Activated naive CD4-positive, alpha-beta T cell treated with anti-CD3 and anti-CD28 coated beads, Interleukin-2, amount 50 U/mL, for 72 hours (primary cell): ENCODE measurements at places on chromosomes 13 and 19.

- no peak for DNase-seq
Measured at GRCh38 chr13:80463673-80464352, 122.9 kb upstream of the SPRY2 start.

DNA sequence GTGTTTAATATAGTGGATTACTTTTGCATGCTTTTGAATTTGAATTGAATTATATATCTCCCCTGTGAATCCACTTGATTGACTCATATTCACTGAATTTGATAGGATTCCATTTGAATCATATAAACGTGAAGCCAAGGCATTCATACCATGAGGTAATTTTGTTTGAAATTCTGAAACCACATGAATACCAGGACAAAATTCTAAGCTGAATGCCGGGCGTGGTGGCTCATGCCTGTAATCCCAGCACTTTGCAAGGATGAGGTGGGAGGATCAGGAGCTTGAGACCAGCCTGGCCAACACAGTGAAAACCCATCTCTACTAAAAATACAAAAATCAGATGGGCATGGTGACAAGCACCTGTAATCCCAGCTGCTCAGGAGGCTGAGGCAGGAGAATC lies 4.4 kb downstream of the ZNF793 start:
- no peak for DNase-seq

DNA sequence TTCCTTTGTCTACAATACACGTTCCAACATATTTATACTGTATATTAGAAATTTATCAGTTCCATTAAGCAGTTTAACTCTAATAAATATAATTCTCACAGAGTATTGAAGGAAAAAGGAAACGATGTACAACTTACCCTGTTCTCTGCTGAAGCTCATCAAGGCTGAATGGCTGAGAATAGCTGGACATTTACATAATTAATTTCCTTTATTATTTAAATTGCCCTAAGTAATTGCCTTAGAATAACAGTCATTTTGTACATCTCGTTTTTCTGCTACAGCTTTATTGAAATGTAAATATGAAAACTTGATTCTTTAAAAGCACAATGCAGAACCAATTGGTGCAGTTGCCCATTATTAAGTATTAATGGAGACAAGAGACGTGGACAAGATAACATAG lies 648.3 kb upstream of the ATXN8OS start:
- no peak for DNase-seq

- DNase-seq: no peak
Measured at GRCh38 chr13:27354379-27354778, 70.0 kb upstream of the GTF3A start.

DNA sequence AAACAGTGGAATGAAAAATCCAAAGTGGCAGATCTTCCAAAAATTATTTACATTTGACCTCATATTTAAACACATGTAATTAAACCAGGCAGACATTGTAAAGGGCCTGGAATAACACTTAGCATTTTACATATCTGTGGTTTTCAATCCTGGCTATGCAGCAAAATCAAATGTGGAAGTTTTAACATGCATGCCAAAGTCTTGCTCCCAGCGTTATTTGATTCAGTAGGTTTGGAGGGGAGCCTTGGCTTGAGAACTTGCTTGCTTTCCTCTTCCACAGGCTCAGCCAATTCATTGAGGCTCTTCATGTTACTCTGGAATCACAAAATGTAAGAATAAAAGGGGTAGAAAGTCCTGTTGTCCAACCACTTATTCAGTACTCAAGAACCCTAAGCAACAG lies 42.5 kb upstream of the INTS6 start:
- no peak for DNase-seq

DNA sequence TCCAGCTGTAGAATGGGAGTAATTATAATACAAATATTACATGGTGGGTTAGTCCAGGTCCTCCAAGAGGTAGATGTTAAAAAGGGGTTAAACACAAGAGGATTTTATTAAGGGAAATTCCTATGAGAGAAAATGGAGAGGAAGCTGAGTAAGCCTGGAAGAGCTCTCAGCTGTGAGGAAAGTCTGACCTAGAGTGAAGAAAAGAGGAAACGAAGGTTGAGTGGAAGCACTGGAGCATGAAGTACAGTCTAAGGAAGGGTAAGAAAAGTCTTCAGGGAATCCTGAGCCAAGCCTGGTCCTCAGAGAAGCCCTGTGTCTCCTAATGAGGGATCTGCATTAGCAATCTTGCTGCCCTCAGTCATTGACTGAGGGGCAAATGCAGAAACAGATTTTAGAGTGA lies 506.2 kb downstream of the GPC5 start:
- no peak for DNase-seq

- no peak for DNase-seq
Measured at GRCh38 chr13:33249894-33250293, 35.7 kb downstream of the STARD13 start.

GRCh38 chr13:20353973-20354372 lies 121.9 kb upstream of the GJB6 start:
- DNase-seq: no peak

- DNase-seq: no peak
Measured at GRCh38 chr13:106241974-106242953, 293.2 kb downstream of the EFNB2 start.

- no peak for DNase-seq
Measured at GRCh38 chr13:24168979-24169378, 8.5 kb downstream of the SPATA13 start.

DNA sequence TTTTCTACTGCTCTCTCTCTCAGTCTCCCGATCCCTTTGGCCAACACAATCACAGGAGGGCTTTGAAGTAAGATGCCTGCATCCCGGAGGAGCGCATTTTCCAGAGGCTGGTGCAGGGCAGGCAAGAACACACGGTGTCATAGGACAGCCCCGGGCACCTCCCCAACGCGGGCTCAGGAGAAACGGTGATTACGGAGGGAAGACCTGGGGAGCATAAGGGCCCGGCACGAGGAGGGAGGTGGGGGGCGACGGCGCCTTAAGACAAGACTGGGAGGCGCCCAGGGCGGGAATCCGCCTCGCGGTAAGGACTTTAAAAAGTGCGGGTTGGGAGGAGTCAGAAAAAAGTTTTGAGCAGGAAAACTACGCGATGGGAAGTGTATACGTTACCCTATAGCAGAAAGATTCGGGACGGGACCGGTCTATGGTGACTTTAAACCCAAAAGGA lies 18.7 kb upstream of the ZNF888 start:
- no peak for DNase-seq

- no peak for DNase-seq
Measured at GRCh38 chr19:5718037-5718578, 1.8 kb downstream of the LONP1 start.

DNA sequence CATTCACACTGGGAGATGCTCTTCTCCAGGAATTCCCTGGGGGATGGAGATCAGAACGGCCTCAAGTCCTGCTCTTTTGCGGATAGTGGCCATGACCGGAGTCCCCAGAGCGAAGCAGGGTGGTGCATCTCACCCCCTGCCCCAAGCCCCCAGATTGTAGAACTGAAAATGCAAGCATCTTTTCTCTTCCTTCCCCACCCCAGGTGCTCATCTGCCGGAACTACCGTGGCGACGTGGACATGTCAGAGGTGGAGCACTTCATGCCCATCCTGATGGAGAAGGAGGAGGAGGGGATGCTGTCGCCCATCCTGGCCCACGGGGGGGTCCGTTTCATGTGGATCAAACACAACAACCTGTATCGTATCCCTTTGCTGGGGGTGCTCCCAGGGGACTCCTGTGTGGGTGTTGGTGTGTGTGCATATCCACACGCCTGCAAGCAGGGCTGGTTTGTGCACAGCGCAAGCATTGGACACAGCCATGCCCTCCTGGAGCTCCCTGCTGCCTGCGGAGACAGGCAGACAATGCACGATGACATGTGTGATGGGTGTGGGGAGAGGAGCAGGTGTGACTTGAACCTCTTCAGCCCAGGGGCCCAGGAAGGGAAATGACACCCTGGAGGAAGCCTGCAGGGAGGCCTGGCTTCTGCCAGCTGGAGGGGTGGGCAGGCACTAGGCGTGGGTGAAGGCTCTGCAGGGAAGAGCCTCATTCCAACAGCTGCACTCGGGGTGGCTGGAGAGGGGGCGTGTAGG lies 5.7 kb downstream of the AP1M1 start:
- DNase-seq: peak; percentile 47

DNA sequence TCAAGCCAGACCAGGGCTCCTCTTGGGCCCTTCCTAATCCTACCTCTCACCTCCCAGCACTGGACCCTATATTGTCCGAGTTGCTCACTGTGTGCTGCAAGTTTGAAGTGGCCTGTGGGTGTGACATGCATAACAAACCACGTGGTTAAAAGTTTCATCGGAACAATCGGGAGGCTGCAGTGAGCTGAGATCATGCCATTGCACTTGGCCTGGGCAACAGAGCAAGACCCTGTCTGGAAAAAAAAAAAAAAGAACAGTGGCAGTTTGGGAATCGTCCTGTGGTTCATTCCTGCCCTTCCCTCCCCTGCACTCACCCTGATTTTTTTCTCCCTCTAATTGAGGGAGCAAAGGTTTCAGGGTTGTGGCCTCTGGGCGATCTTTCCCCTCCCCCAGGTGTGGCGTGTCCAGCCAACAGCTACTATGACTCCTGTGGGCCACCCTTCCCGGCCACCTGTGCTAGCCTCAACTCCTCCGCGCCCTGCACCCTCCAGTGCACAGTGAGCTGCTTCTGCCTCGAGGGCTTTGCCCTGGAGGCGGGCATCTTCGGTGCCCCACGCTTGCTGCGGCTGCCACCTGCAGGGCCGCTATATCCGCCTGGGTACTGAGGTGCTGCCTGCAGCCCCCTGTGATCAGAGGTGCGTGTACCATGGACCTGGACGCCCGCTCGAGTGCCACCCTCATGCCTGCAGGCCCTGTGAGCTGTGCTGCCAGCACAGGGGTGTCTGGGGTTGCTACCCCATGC lies 16.3 kb upstream of the FXYD3 start:
- DNase-seq: no peak
